ENCODE measurements at places on chromosomes 13 and 19. TPM values are rescaled to one million over a fixed set of nuclear protein-coding genes. Genes with fewer than 3 reads are reported as not detected.

The IGLON5 gene
- not detected for total RNA-seq

The UNC13A gene
- total RNA-seq, result 0.41 TPM

The KIR2DL4 gene
- total RNA-seq, result 0.46 TPM

The FPR1 gene
- total RNA-seq, result 53.3 TPM

The ADGRL1 gene
- total RNA-seq, result 26.3 TPM

The MTIF3 gene
- 38.6 TPM for total RNA-seq

The ADAMTSL5 gene
- total RNA-seq, result 4.8 TPM

The ZNF610 gene
- 2.5 TPM for total RNA-seq

DNA sequence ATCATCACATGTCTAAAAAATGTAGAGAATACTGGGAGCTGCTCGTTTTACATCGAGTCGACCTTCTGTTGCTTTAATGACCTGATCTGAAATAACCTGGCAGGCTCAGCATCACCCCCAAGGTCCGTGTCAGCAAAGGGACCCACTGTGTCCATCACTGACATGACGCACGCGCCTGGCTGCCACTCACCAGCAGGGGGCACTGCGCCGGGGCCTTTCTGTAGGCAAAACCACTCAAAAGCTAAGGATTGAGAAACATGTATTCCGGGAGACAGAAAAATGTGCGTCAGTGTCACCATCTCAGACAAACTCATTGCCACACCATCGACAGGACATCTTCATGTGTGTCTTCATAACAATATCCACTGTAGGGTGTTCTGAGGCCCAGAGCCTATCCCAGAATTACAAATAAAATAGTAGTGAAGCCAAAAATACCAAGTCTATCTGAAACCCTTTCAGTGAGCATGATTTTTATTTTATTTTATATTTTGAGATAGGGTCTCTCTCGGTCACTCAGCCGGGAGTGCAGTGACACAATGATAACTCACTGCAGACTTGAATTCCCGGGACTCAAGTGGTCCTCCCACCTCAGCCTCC lies 130.3 kb upstream of the LSM14A start:
- no peaks in the 10 kb centered on the region for H3K36me3 ChIP-seq
- peak; percentile 89 for DNase-seq
- no peak overlapping the region for H3K27ac ChIP-seq
- no peak overlapping the region for H3K4me3 ChIP-seq
- no peaks in the 10 kb centered on the region for H3K4me1 ChIP-seq

DNA sequence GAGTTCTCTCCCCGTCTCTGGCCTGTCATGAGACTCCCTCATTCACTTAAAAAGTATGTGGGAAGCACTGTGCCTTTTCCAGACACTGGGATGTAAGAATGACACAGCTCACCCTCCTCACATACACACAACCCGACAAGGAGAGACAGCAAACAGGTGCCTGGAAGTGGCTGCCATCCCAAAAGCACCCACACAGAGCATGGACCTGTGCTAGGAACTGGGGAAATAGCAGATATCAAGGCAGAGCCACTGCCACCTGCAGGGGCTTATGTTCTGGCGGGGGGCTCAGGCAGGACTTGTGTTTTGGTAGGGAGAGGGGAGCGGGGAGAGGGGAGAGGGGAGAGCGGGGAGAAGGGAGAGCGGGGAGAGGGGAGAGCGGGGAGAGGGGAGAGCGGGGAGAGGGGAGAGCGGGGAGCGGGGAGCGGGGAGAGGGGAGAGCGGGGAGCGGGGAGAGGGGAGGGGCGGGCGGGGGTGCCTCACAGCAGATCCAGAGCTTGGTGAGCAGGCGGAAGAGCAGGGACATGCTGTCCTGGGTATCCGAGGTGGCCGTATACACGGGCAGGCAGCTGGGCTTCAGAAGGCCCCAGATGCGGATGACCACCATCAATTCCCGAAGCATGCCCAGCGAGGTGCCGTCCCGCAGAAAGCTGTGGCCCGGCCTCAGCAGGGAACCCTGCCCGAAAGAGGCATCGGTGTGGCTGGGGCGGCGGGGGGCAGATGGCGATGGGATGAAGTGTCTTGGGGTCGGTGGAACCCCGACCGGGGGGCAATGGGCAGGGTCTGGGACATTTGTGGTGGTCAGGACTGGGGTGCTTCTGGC lies 12.2 kb downstream of the CFD start:
- no peaks in the 10 kb centered on the region for H3K27me3 ChIP-seq
- DNase-seq, result no peak
- H3K4me1 ChIP-seq, result peaks cover 16% of the 10 kb centered on the region
- H3K4me3 ChIP-seq, result peak overlapping the region; percentile 34

- no peaks in the 10 kb centered on the region for H3K36me3 ChIP-seq
- DNase-seq, result peak; percentile 26
- no peak overlapping the region for H3K27ac ChIP-seq
These were observed 65.7 kb downstream of the SOX1 start for GRCh38 chr13:112132619-112133018.

- no peaks in the 10 kb centered on the region for H3K4me1 ChIP-seq
- no peak overlapping the region for H3K4me3 ChIP-seq
- no peak for DNase-seq
- peaks cover 1% of the 10 kb centered on the region for H3K36me3 ChIP-seq
- H3K27me3 ChIP-seq, result no peaks in the 10 kb centered on the region
- no peak overlapping the region for H3K27ac ChIP-seq
These were observed 17.7 kb downstream of the ZNF763 start for GRCh38 chr19:11982526-11982925.

- peaks cover 17% of the 10 kb centered on the region for H3K4me1 ChIP-seq
- no peak overlapping the region for H3K4me3 ChIP-seq
- H3K36me3 ChIP-seq, result peaks cover 29% of the 10 kb centered on the region
- no peaks in the 10 kb centered on the region for H3K27me3 ChIP-seq
These were observed 14.6 kb downstream of the XRCC1 start for GRCh38 chr19:43560687-43561086.

- no peaks in the 10 kb centered on the region for H3K36me3 ChIP-seq
- no peak overlapping the region for H3K27ac ChIP-seq
- H3K27me3 ChIP-seq, result no peaks in the 10 kb centered on the region
These were observed 14.2 kb downstream of the TSHZ3 start for GRCh38 chr19:31334849-31335624.

DNA sequence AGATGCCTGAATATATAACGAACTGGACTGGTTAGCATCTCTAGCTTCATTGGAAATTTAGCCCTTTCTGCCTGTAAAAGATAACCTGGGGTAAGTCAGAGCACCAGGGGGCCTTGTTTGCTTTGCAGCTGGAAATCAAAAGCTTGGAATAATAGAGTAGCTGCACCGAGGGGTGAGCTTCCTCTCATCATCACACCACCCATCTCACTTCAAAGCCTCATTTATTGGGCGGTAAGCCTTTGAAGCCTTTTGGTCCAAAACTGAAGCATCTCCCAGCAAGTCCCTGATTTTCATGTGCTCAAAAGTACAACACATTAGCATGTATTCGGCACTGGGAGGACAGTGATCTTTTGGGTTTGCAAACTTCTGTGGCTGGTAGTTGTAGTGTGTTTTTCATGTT lies 405.1 kb downstream of the FOXO1 start:
- no peaks in the 10 kb centered on the region for H3K27me3 ChIP-seq
- no peaks in the 10 kb centered on the region for H3K4me1 ChIP-seq
- no peak for DNase-seq
- H3K4me3 ChIP-seq, result no peak overlapping the region
- H3K36me3 ChIP-seq, result no peaks in the 10 kb centered on the region

- DNase-seq, result no peak
- no peaks in the 10 kb centered on the region for H3K4me1 ChIP-seq
- no peak overlapping the region for H3K4me3 ChIP-seq
- H3K27ac ChIP-seq, result no peak overlapping the region
These were observed 74.1 kb downstream of the DCLK1 start for GRCh38 chr13:36057041-36057440.

DNA sequence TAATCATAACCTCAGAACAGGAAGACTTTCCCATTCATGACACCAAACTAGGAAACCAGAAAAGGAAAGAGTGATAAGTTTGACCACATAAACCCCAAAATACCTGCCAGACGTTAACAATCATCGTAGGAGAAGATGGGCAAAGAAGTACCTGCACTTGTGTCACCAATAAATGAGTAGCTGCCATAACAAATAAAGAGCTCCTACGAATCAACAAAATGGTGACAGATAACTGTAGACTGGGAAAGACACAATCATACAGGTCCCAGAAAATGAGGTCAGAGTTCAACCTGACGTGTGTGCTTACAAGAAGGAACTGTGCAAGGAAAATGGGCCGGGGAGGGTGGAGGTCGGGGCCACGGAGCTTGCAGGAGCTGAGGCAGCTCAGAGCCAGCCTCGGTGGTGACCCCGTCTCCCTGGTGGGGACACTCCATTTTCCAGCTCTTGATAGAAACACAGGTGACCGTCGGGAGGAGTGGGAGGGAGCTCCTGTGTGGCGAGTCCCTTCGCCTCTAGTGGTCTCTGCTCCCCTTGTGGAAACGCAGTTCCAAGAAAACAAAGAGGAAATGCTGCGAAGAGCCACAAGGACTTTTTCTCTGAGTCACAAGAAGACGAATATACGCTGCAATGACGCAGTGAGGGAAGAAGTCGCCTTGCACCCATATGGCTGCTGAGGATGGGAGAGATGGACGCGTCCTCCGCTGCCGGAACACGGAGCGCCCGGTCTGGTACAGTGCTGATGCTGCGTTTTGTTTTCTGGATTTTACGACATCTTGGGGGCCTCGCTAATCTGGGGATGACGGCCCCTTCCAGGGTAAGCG lies 9.5 kb downstream of the PIP5K1C start:
- no peak for DNase-seq
- H3K27ac ChIP-seq, result no peak overlapping the region

- no peaks in the 10 kb centered on the region for H3K36me3 ChIP-seq
- no peaks in the 10 kb centered on the region for H3K27me3 ChIP-seq
- H3K4me1 ChIP-seq, result no peaks in the 10 kb centered on the region
- DNase-seq, result no peak
- no peak overlapping the region for H3K27ac ChIP-seq
- no peak overlapping the region for H3K4me3 ChIP-seq
These were observed 292.4 kb upstream of the TSHZ3 start for GRCh38 chr19:31641591-31641990.

DNA sequence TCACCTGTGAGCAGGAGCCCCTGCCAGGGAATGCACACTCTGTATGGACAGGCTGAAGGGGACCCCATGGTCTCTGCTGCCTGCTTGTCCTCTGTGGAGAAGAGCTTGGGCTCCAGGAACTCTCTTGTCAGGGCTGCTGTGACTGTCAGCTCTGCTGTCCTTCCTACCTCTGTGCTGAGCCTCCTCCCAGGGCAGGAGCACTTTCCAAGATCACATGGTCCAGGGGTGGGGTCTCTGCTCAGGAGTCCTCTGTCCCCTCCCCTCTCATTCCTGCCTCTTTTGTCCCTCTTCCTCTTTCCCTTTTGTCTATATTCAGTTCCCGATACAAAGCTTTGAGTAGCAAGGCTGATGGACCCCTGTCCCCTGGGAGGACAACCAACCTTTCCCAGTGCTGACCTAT lies at the start of gene CEACAM7:
Gene CEACAM7 (minus strand): TSS at position 173 of the 400 bp plus-strand sequence. CDS start 105 bp downstream, at position 68.
- no peaks in the 10 kb centered on the region for H3K27me3 ChIP-seq
- no peak within 1 kb of the TSS for H3K27ac ChIP-seq
- no peak for DNase-seq
- H3K36me3 ChIP-seq, result no peaks in the 10 kb centered on the region
- no peaks in the 10 kb centered on the region for H3K4me1 ChIP-seq
